ENCODE measurements at places on chromosomes 3 and 15.

DNA sequence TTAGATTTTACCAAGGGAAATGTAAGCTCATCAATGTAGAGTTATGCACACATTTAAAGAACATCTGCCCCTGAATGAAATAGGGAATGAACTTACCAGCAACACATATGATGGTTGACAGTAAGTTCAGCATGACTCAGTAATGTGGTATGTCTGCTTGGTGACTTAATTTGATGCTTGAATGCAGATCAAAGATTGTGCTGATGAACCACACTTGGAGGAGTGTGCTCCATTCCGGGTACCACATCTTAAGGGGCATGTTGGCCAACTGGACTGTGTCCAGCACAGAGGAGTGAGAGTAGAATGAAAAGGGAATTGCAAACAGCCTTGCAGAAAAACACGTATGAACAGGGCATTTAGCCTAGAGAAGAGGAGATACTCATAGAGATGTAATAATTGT lies 171.0 kb upstream of the RARB start:
- DNase-seq = no peak

GRCh38 chr3:127441764-127442163 lies 148.8 kb downstream of the TPRA1 start:
- DNase-seq = no peak

DNA sequence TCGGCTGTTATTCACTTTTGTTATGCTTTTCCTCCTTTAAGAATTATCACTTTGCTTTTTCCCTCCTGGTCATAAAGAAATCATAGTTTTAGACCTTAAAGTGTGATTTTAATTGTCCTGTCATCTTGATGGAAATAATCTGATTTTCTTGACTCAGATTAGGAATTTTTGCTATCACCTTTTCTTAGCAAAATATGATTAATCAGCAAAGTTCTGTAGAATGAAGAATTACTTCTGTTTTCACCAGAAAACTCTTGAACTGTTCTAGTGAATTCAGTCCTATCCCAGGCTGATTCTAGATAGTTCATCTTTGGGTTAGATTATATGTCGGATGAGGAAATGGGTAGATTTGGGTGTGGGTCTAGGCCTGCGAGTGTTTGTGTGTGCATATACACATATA lies 12.2 kb downstream of the CMSS1 start:
- no peak for DNase-seq

- DNase-seq = no peak
Observed at GRCh38 chr3:101938262-101938847, 89.0 kb downstream of the NFKBIZ start.

DNA sequence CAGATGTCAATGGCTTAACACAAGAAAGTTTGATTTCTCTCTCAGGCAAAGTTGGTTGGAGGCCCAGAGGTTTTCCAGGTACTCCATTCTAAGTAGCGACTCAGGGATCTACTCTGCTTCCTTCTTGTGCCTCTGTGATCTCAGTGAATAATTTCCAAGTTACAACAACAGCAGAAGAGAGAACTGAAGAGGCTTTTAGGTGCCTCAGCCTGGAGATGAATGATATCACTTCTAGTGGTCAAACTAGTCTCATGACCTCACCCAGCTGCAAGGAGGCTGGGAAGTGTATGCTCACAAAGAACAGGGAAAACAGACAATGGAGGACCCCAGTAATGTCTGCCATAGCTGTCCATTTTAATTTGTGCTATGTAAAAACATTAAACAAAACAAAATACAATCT lies 4.6 kb upstream of the PRICKLE2 start:
- no peak for DNase-seq

DNA sequence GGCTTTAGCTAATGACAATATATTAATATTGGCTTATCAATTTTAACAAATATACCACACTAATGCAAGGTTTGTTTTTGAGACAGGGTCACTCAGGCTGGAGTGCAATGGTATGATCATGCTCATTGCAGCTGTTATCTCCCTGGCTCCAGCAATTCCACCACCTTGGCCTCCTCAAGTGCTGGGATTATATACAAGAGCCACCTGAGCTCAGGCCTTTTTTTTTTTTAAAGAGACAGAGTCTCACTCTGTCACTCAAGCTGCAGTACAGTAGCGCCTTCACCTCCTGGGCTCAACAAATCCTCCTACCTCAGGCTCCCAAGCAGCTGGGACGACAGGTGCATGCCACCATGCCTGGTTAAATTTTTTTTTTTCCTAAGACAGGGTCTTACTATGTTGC lies 11.7 kb downstream of the DLG1 start:
- DNase-seq = no peak

GRCh38 chr3:23277688-23278087 lies 74.6 kb downstream of the UBE2E2 start:
- DNase-seq = no peak

DNA sequence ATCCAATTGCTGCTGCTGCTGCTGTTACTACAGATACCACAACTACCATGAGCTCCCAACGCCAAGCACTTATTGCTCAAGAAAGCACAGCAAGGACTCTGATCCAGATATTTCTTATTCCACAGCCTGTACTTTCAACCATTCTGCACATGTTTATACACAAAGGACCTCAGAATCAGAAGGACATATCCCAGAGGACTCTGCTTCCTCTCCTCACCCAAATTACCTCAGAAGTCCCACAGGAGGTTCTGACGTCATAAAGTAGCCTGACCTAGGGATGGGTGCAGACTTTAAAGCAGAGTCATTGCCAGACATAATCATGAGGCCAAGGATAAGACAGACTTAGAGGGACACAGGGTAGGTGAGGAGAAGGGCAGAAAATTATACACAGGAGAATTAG lies 115.9 kb downstream of the ABI3BP start:
- DNase-seq = no peak

- DNase-seq = no peak
Observed at GRCh38 chr15:63615935-63616334, 18.7 kb downstream of the FBXL22 start.

- DNase-seq = no peak
Observed at GRCh38 chr3:98497381-98497780, at the start of gene OR5K2. Gene OR5K2, plus strand, starts transcription at chr3:98497681. Its CDS starts 0 bp downstream, at chr3:98497681.

- no peak for DNase-seq
Observed at GRCh38 chr3:16363636-16364035, 98.6 kb downstream of the OXNAD1 start.

DNA sequence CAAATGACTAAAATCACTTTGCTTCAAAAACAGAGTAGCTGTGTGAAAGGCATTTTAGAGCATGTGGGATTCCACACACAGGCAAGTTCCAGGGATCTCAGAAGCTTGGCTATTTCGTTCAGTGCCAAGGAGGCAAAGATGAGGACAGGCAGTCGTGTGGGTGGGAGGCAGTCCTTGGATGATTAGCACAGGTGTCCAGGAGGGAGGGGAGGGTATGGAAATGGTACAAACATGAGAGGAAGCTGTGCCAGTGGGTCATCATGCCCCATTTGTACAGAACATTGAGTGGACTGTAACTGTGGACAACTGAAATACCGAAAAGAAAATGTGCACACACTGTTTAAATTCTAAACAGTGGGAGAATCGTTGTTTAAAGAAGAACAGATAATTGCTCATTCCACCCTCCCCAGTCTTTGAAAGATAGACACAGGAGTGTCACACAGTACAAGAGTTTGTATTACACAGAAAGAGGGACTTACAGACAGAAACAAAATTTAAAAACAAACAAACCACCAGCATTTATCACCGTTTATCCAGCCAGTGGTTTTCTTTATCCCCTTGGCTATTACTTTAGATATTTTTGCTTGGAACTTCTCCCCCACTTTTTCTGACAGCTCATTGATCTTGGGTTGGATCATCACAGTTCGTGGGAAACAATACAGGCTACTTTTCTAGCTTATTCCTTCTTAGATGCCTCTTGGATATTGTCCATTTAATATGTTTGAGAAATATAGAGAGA lies 122.9 kb downstream of the GREM1 start:
- no peak for DNase-seq

DNA sequence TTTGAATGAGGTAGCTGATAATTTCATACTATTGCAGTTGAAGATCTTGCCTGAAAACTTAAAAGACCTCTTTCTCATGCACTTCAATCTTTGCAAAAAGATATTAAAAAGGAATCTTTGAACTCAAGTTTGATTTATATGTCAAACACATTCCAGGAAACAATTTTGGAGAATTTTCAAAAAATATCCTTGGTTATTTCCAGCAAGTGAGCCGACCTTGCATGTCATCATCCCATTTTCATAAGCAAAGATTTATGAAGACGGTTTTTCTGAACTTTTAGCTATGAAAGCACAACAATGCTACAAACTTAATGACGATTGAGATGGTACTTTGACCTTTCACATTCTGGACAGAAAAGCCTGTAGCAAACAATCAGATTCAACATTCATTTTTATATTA lies 95.6 kb downstream of the RFX7 start:
- no peak for DNase-seq

DNA sequence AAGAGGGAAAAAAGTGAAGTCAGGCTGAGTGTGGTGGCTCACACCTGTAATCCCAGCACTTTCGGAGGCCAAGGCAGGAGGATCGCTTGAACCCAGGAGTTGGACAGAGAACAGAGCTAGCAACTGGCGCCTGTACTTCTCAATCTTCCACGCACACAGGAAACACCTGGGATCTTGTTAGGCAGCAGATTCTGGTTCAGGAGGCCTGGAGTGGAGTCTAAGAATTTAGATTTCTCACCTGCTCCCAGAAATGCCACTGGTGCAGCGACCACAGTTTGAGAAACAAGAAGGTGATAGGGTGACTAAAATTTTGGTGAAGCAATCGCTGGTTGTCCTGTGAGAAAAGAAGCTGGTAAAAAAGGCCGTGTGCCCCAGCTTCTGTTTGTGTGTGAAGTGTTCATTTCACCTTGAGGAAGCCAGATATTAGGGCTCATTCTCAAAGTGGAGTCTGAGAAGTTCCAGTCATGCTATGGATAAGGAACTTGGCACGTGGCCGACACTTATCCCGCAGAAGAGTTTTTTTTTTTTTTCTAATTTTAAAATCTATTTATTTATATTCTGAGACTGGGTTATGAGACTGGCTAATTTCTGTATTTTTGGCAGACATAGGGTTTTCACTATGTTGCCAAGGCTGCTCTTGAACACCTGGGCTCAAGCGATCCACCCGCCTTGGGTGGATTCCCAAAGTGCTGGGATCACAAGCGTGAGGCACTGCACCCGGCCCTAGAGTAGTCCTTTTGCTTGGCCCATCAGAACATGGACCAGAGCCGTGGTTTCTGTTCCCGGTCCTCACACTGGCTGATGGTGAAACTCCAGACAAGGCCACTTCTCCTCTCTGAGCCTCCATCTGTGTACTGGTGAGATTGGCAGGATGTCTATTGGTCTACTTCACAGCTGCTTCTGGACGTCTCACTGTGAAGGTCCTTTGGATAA lies 324.6 kb upstream of the PROK2 start:
- no peak for DNase-seq

- no peak for DNase-seq
Observed at GRCh38 chr15:88449581-88449980, 17.6 kb downstream of the MRPL46 start.

- DNase-seq = no peak
Observed at GRCh38 chr3:168183774-168184173, 88.0 kb upstream of the GOLIM4 start.

DNA sequence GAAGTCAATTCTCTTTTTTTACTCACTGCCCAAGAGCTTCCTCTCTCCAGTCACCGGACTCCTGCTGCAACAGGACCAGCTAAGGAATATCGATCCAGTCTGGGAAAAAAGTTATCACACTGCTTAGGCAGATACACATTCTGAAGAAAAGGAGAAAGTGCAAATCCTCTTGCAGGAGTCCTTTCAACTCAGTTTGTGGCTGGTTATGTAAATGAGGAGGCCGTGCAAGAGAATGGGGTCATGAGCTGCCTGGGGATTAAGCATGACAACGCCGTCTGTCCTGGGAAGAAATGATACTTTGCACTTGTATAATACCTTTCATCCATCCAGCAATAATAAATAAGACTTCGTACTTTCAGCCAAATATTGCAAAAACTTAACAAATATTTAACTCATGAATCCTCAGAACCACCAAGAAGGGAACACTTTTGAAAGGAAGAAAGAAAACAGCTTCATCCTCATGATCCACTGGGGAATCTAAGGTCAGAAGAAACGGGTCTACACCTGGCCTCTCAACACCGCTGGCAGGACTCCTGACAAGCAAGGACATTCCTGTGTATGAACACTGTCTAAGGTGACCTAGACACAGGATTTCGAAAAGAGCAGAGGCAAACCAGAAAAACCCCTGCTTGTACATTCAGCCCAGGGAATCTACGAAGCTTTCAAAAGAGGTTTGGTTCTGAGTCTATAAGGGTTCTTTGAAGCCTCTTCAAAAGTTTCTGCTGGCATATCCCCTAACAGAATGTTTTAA lies 13.1 kb upstream of the WWTR1 start:
- DNase-seq = no peak

GRCh38 chr3:190533511-190534281 lies 19.8 kb downstream of the IL1RAP start:
- peak; percentile 61 for DNase-seq

DNA sequence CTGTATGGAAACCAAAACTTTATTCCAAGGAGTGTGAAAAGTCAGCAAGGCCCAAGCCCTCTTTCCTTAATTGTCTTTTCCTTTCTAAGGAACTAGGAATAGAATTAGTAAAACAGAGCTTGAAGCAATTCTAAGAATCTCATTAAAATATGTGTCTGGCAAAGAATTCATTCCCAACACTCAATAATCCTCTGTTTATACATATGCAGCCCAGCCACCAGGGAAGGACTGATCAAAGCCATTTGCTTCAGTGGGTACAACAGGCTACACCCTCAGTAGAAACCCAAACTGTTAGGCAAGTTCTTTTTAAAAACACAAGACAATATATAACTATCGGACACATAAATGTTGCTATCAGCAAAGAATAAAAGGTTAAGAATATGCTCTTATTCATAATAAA lies 266.9 kb downstream of the ERC2 start:
- no peak for DNase-seq

GRCh38 chr3:111336511-111336910 lies 205.5 kb upstream of the CD96 start:
- DNase-seq = no peak

- DNase-seq = no peak
Observed at GRCh38 chr3:181730934-181731333, 19.2 kb downstream of the SOX2 start.

DNA sequence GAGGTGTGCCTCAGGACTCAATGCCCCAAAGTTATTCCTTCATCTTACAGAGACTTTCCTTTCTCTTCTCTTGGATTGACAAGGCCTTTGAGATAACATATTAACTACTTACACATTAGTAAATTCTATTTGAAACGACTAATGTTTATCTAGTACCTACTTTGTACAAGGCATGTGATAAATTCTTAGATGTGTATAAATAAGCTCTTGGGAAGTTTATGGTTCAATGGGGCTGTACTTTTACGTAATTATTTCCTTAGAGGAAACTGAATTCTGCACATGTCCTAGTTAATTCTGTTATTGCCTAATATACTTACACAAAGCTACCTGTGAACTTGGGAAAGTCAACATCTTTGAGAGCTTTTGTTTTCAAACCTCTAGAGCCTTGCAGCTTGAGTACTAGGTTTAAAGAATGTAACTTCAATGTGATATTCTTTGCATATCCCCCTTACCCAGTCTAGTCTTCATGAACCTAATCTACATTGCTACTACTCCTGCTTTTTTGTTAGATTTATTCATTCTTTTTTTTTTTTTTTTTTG lies 58.5 kb upstream of the RAP2B start:
- no peak for DNase-seq

GRCh38 chr3:6962801-6963200 lies 101.9 kb downstream of the GRM7 start:
- DNase-seq = no peak

- DNase-seq = no peak
Observed at GRCh38 chr3:196335503-196335948, 2.7 kb downstream of the TM4SF19 start.

Data from hypothalamus (tissue), 51 donors.